ENCODE measurements at places on chromosomes 2 and 18.
A peak's percentile ranks its signal among the peaks of the same experiment; 100 is the strongest.

- DNase-seq = no peak
These were observed 65.9 kb upstream of the ACTR3 start for GRCh38 chr2:113823716-113824595.

DNA sequence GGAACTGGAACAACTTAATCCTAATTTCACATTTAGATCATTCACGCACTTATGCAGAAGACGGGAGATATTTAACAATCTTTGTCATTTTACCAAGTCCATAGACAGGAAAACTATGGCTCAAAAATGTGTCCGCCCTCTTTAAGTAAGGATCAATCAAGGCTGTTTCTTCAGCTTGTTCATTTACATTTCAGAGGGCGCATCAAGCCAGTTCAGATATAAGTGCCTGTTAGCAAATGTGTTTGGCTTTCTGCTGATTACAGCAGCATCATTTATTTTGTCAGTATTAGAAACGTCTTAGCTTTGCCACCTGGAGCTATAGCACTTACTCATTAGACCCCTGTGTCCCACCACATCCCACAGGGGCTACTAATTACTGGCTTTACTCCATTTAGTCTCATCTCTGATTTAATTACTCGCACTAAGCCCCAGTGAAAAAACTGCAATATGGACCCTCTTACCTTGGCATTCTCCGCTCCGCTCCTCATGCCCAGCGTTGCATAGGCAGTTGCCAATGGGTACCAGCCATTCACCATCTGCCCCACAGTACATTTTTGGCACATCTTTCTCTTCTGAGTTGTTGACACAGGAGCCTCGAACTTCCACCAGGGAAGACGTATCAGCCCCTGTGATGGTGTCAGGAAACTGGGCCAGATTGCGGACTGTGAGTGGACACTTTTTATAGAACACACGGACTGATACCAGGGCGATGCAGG, 8.7 kb downstream of the EPHA4 start:
- no peak for DNase-seq

- no peak for DNase-seq
These were observed 50.6 kb upstream of the OSR1 start for GRCh38 chr2:19409046-19409445.

- no peak for DNase-seq
These were observed 27.8 kb downstream of the MBD5 start for GRCh38 chr2:148048475-148049221.

- peak; percentile 41 for DNase-seq
These were observed 861 bp upstream of the SEMA4C start for GRCh38 chr2:96870626-96871255.

GRCh38 chr2:28391564-28392296, 928 bp upstream of the FOSL2 start:
- DNase-seq = peak; percentile 89

DNA sequence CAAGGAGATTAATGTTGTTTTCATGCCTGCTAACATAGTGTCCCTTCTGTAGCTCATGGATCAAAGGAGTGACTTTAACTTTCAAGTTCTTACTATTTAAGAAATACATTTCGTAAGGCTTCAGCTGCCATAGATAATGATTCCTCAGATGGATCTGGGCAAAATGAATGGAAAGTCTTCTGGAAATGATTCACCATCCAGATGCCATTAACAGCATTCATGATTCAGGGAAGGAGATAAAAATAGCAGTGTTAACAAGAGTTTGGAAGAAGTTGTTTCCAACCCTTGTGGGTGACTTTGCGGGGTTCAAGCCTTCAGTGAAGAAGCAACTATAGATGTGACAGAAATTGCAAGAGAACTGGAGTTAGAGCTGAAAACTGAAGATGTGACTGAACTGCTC, 17.0 kb downstream of the VRK2 start:
- no peak for DNase-seq

DNA sequence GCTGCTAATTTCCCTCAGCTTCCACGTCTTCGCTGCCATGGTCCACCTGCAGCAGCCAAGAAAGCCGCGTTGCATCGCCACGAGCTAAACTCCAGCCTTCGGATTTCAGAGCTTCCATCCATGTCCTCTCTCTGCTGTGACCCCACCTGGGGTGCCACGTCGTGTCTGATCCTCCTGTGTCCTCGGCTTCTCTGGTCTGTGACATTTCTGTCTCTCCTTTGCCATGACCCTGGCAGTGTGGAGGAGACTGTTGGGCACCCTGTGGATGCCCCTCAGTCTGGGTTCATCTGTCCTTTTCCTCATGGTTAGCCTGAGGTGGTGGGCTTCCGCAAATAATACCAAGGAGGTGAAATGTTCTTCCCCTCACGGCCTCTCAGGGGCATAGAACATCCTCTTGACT, 106.8 kb downstream of the RTP5 start:
- DNase-seq = no peak

DNA sequence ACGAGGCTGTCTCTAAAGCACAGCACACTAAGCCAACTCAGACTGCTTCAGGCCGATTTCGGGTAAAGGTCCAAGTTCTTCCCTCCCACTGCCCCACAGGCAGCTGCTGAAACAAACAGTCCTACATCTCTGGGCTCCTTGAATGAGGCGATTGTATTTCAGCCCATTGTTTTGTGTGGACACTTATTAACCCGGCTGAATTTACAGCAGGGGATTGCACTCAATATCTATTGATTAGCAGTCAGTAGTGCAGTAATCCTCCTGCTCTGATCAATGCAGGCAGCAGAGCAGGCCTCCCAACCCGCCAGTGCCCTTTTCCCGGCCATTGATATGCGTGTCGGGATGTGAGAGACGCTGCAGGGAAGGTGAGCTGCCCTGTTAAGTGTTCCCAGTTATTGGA, 330.1 kb downstream of the CMPK2 start:
- no peak for DNase-seq

DNA sequence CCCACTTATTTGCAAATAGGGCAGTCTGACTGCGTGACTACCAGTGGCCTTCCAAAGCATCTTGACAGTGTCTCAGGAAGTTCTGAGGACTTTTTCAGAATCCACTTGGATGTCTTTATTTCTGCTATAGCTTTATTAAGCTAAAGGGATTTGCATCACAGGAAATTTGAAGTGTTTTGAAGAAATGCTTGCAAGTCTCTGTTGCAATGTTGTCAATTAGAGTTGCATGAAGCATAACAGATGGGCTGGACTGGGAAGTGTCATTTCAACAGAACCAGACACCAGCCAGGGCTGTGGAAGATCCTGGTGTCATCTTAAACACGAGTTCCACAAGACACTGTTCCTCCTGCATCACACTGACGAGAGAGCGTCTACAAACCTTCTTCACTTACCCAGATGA, 224.5 kb downstream of the EN1 start:
- DNase-seq = no peak

DNA sequence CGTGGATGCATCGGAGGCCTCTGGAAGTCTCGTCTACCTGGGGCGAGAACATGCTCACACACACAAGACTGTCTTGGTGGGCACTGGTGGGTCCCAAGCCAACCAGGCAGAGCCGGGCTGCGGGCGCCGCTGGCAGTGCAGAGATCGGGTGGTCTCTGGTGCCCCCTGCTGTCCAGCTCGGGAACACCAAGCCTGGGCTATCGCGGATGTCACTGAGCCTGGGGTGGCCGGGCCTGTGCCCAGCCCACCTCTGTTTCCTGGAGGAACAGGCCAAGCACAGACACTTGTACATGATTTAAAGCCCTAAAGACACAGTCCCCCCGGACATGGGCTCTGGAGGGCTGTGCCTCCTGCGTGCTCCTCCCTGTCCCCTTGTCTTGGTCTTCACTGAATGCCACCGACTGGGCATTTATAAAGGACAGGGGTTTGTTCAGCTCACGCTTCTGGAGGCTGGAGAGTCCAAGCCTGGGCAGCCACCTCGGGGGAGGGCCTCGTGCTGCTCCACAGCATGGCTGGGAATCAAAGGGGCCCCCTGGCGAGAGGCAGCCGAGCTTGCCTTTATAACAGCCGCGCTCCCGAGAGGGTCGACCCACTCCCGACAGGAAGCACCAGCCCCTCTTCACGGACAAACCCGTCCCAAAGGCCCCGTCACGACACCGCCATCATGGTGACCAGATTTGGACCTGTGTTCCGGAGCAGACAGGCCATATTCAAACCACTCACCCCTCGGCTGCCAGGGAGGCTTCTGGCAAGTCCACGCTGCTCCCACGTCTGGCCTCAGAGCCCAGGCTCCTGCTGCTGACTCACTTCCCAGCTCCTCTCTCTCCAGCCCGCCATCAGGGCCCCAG, 3.6 kb upstream of the OTOS start:
- DNase-seq = peak; percentile 74

DNA sequence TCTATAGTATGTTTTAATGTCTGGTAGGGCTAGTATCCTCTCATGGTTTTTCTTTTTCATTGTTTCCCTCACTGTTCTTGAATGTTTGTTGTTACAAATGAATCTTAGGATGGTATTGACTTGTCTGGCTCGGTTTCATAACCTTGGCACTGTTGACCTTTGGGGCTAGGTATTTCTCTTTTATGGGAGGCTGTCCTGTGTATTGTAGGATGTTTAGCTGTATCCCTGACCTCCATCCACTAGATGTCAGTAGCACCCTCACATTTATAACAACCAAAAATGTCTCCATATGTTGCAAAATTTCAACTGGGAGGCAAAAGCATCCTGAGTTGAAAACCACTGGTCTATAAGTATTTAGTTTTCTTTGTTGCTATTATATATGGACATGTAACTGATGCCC, 7.0 kb upstream of the AOX1 start:
- peak; percentile 23 for DNase-seq

DNA sequence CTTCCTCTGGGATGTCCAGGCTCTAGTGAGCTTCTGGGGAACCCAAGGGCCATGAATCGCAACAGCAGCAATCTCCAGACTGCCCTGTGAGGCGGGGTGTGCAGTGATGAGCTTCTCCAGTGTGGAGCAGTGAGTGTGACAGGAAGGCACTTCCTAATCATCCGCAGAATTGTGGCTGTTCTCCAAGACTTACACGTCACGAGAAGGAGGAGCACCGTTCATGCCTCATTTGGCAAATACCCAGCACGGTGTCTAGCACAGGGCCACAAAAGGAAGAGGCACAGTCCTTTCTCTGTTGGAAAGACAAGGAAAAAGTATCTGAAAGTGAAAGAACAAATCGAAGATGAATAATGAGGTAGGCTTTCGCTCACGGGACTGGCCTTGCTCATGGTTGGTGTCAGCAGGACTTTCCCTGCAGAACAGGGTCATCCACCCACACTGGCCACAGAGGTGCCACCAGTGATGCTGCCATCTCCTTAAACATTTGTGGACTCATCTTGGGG, 125.1 kb upstream of the HAAO start:
- DNase-seq = peak; percentile 88

DNA sequence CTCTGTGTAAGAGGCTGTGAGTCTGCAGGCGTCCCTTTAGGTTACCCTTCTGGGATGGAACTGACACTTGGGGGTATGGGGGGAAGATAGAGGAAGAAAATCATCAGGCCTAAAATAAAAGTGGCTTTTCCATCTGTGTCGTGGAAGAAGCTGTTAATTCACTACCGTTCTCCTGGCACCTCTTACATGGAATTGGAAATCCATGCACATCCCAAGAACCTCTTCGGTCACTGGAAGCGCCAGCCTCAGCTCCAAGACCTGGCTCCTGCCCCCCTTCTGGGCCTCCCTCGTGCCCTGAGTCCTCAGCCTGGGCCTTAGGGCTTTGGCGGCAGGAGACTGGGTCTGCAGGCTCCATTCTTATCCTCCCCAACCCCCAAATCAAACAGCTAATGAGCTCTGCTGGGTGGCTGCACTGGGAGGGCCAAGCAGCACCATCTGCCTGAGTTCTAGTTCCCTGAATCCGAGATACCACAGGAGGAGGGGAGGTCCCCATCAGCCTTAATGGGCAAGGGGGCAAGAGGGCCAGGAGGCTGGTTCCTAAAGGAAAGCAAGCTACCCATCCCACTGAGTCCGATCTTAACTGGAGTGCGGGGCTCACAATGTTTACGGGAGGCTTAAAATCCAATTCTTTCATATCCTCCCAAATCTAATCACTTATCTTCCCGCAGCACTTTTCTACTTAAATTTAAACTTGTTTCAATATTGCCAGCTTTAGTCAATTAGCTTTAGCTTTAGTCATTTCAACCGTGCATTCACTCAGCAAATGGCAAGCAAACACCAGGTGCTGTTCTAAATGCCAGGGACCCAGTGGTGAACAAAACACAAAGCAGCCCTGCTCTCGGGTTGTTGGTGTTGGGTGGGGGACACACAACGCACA, 52.8 kb downstream of the FAM178B start:
- DNase-seq = no peak

DNA sequence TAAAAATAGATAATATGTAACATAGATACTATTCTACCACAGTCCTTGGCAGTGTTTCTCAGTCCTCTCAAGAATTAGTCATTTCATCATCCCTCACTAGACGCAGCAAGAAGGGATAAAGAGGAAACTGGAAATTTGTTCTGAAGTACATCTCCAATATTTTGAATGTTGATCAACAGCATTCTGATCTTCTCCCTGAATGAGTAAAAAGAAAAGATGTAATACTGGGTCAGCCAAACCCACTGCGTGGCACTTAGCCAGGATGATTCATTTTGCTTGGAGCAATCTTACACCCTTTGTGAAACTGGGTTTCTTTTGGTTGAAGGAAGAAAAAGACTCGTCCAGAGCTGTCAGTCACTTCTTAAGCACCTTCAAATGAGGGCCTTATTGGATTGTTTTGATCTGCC, 54.1 kb downstream of the TAF1B start:
- peak; percentile 92 for DNase-seq

GRCh38 chr2:30311711-30312110, 80.4 kb downstream of the LBH start:
- no peak for DNase-seq

- DNase-seq = peak; percentile 98
These were observed 100.3 kb downstream of the TTC32 start for GRCh38 chr2:19801367-19802080.

DNA sequence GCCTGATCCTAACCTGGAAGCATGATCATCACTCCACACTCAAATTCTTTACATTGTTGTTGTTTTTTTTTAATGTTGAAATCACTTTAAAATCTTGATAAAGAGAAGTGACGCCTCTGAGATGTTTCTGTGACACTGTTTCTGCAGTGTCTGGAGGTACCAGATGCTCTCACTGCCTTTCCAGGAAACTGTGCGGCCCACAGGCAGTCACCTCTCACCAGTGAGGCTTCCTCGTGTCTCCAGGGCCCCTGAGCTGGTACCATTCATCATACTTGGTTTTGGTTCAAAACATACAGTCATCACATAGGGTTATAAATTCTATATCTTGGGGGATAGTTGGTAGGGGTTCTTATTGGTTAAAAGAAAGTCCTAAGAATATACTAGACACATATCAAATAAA, 10.1 kb upstream of the ID2 start:
- no peak for DNase-seq

All from Daoy (cell line).